Activated CD8-positive, alpha-beta T cell treated with anti-CD3 and anti-CD28 coated beads for 36 hours (primary cell): ENCODE measurements at places on chromosomes 2 and 18.

DNA sequence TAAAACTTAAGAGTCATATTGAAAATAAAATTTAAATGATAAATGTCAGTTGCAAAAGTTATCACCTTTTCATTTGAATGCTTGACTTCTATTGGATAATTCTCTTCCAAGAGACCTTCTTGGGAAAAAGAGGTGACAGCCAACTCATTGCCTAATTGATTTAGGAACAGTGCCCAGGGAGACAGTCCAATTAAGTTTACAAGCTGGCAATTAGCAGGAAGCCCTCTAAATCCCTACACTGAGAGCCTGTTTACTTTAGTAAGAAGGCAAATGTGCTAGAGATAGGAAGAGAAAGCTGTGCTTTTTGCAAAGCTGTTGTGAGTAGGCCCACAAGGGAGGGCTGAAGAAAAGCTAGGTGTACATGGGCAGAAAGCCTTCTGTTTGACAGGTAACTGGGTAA, 189.1 kb downstream of the WDPCP start:
- no peak for DNase-seq

- peak; percentile 77 for DNase-seq
Observed at GRCh38 chr2:181891966-181892798, 652 bp downstream of the ITPRID2 start.

GRCh38 chr18:4854671-4855070, 342.4 kb downstream of the AKAIN1 start:
- no peak for DNase-seq

- DNase-seq = no peak
Observed at GRCh38 chr2:71611781-71612527, 158.6 kb downstream of the DYSF start.

GRCh38 chr2:173997269-173997668, 32.1 kb upstream of the SP3 start:
- DNase-seq = no peak

- DNase-seq = no peak
Observed at GRCh38 chr2:120775194-120775593, 39.5 kb downstream of the GLI2 start.
